ENCODE measurements at places on chromosomes 2 and 18.

DNA sequence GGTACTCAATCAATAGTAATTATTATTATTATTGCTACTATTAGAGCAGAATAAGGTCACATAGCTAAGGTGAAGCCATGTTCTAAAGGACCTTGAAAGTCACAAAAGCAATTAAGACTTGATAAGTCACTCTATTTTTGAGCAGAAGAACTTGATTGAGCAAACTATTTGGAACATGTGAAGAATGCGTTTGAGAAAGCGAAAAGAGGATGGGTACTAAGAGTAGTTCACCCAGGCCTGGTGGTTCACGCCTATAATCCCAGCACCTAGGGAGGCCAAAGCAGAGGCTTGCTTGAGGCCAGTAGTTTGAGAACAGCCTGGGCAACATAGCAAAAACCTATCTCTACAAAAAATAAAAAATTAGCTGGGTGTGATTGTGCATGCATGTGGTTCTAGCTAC is 7.2 kb upstream of the RTN4 start:
- DNase-seq: no peak

GRCh38 chr18:62807396-62807795 is 92.1 kb downstream of the PHLPP1 start:
- no peak for DNase-seq

DNA sequence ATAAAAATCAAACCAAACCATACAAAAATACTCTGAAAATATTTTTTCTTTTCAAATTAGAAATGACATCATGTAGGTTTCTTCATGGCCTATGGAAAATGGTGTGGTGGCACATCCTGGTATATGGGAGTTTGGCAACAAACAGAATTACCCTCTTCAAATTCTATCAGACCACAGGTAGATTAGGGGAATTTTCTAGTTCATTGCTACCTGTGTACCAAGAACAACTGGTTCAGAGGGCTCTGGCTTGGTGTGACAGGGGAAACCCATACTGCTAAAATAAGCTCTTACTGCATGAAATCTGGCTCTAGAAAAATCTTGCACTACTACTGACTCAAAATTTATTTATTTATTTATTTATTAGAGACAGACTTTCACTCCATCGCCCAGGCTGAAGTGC is 63.4 kb upstream of the PELI1 start:
- DNase-seq: no peak

- DNase-seq: no peak
These were observed 133.9 kb downstream of the ZNF532 start for GRCh38 chr18:58998401-58999203.

DNA sequence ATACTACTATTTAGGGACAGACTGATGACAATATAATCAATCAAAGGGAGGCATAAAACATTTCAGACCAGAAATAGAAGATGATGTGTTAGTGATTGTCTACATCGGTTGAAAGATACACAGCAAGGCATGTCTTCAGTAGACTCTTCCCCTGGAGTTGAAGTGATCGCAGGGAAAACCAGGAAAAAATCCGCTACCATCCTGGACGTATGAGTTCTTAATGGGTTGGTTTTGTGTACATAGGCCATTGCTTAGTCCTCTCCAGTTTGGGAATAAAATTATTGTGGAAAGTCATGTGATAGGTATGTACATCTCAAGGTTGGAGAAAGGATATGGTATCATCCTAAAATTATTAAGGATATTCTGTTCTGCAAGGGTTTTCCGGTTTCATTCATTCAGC is 4.3 kb downstream of the APCDD1 start:
- DNase-seq: no peak

DNA sequence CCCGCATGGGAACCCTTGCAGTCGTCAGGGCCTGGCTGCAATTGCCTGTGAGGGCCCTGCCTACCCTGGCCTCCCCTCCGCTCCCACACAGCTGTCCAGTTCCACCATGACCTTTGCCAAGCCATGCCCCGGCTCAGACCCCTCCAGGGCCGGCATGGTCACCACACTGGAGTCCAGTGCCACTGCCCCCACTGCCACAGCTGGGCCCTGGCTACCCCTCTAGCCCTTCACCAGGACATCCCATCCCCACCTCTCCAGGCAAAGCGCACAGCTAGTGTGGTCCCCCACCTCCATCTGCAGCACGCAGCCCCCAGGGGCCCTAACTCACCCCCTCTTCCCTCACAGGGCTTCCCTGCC is 70.3 kb upstream of the SMAD7 start:
- no peak for DNase-seq

GRCh38 chr2:79793006-79793405 is 280.2 kb downstream of the CTNNA2 start:
- no peak for DNase-seq

DNA sequence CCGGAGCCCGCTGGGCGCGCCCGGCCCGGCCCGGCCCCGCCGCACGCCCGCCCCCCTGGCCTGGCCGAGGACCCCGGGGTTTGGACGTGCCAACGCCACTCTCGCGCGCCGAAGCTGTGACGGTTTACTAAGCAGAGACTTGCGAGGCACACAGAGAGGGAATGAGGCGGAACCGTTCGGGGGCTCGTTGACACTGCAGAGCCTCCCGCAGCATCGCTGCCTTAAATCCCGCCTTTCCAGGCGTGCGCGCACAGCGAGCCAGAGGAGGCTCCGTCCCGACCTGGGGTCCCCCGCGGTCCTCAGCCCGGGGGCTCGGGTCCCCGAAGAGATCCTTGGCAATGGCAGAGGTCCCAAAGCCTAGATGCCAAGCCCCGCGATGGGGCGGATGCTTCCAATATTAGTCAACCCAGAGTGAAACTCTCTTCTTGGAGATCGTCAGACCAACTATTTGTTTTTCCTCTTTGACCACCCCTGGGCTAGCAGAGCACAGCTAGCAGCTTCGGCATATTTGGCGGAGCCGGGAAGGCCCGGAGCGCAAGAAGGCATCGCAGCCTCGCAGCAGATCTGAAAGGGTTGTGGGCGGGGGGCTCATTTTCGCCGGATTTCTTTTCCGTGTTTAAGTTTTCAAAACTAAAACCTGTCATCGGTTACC is at the start of gene ZNF385B:
Gene ZNF385B, minus strand, starts transcription at position 197 of the 652 bp plus-strand sequence.
- peak; percentile 34 for DNase-seq

- DNase-seq: no peak
These were observed 879.9 kb upstream of the CDH2 start for GRCh38 chr18:29056800-29057199.

GRCh38 chr18:61448316-61448715 is 115.1 kb downstream of the CDH20 start:
- no peak for DNase-seq

GRCh38 chr2:42522035-42522434 is 28.3 kb upstream of the KCNG3 start:
- DNase-seq: no peak

DNA sequence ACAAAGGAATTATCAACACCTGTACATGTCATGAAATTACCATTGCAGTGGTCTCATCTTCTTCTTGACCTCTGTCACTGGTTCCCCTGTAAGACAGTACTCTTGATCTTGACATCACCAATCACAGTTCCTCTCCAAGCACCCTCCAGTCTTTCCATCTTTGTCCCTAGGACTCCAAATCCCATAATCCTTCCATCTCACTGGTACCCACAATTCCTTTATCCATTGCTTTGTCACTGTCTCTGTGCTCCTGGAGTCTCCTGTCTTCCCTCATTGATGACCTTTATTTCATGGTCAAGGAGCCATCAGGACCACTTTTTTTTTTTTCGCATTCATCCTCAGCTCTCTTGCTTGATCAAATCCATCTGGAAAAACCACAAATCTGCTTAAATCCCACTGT is 56.7 kb downstream of the COL4A3 start:
- no peak for DNase-seq

- no peak for DNase-seq
These were observed 93.6 kb upstream of the HNMT start for GRCh38 chr2:137870682-137871081.

DNA sequence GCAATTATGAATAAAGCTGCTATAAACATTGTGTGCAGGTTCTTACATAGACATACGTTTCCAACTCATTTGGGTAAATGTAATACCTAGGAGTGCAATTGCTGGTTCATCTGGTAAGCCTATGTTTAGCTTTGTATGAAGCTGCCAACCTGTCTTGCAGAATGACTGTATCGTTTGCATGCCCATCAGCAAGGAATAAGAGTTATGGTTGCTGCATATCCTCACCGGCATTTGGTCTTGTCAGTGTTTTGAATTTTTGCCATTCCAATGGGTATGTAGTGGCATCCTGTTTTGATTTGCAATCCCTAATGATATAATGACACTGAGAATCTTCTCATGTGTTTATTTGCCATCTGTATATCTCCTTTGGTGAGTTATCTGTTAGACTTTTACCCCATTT is 20.7 kb downstream of the CCDC150 start:
- DNase-seq: no peak

- DNase-seq: no peak
These were observed 62.8 kb downstream of the SFXN5 start for GRCh38 chr2:73008766-73009135.

DNA sequence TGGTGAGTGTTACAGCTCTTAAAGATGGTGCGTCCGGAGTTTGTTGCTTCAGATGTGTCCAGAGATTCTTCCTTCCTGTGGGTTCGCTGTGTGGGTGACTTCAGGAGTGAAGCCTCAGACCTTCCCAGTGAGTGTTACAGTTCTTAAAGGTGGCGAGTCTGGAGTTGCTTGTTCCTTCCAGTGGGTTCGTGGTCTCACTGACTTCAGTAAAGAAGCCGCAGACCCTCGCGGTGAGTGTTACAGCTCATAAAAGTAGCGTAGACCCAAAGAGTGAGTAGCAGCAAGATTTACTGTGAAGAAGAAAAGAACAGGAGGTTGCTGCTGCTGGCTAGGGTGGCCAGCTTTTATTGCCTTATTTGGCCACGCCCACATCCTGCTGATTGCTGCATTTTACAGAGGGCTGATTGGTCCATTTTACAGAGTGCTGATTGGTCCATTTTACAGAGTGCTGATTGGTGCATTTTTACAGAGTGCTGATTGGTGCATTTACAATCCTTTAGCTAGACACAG is 34.0 kb upstream of the SPTBN1 start:
- DNase-seq: no peak

GRCh38 chr2:129469389-129469788 is 510.1 kb upstream of the RAB6C start:
- DNase-seq: no peak

DNA sequence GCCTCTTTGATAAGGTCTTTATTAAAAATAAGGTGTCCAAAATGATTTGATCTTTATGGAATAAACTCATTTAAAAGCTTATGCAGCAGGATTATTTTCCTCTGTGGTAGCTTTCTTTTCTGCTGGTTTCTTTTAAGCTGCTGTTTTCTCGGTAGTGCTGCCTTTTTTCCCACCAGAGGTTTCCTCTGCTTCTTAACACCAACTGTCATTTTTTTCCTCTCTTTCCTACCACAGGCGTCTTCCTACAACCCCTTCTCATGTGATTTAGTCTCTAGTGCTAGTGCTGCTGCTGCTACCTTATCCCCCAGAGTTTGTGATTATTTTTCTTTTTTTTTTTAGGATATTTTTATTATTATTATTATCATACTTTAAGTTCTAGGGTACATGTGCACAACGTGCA is 102.1 kb upstream of the PGAP1 start:
- DNase-seq: no peak

- DNase-seq: peak; percentile 16
These were observed at the start of gene STON1 for GRCh38 chr2:48530033-48530811. Gene STON1, plus strand, starts transcription at chr2:48530154. Its CDS starts 50,480 bp downstream, at chr2:48580634.

- DNase-seq: no peak
These were observed 16.8 kb downstream of the ASXL3 start for GRCh38 chr18:33594799-33595198.

GRCh38 chr2:37837628-37838328 is 87.3 kb upstream of the RMDN2 start:
- no peak for DNase-seq

- no peak for DNase-seq
These were observed 713.5 kb downstream of the LRP1B start for GRCh38 chr2:141417246-141417797.

GRCh38 chr2:45180779-45181178 is 171.5 kb upstream of the SIX2 start:
- DNase-seq: no peak

GRCh38 chr2:97870396-97870843 is 125.3 kb downstream of the TMEM131 start:
- DNase-seq: no peak

DNA sequence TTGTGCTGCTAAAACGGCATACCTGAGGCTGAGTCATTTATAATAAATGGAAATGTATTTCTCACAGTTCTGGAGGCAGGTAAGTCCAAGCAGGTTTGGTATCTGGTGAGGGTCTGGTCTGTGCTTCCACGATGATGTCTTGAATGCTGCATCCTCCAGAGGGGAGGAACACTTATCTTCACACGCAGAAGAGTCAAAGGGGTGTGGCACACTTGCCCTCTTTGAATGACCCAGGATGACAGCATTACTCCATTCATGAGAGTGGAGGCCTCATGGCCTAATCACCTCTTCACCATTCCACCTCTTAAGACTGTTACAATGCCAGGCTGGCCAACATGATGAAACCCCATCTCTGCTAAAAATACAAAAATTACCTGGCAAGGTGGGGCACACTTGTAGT is 61.0 kb downstream of the NCAPH start:
- no peak for DNase-seq

DNA sequence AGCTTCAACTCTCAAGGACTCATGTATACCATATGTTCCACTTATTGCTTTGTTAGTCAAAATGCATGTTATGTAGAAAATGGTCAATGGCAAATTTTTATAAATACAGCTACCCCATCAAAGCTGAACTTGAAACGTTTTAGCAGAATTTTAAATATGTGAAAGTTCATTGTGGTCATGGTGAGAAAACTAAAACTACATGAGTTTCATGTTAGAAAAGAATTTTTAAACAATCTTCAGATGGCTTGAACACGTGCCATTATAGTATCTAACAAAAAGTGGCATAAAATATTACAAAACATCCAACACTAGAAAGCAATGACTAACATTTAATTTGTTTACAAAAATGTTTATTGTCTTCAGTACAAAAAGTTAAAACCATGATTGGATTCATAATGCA is 246.0 kb upstream of the KCNJ3 start:
- DNase-seq: no peak

DNA sequence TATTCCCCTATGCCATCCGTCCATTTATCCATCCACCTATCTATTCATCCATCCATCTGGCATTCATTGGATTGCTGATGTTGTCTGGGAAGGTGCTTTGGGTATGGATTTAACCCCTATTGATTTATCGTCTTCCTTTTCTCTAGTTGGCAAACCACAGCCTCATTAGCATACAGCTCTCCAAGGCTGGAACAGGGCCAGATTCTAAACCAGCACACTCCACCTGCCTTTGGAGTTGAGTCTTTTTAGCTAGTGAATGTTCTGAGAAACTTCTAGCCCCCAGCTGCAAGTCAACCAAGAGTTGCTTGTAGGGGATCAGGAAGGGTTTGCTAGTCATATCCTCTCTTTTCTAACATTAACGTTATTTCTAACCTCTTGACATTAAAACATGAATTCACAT is 90.7 kb downstream of the NRP2 start:
- no peak for DNase-seq

- no peak for DNase-seq
These were observed 144.3 kb downstream of the MCFD2 start for GRCh38 chr2:46771309-46771708.

GRCh38 chr2:123826729-123827271 is 198.3 kb upstream of the CNTNAP5 start:
- DNase-seq: no peak
